Testis (tissue), 5 donors: ENCODE measurements at places on chromosomes 16 and 17. TPM values are rescaled to one million over a fixed set of nuclear protein-coding genes. Genes with fewer than 3 reads are reported as not detected.

The ZFPM1 gene
- 25.1 TPM for total RNA-seq

GRCh38 chr17:29240968-29241963 is 5.4 kb upstream of the CRYBA1 start:
- no peak overlapping the region for H3K4me3 ChIP-seq
- no peaks in the 10 kb centered on the region for H3K36me3 ChIP-seq
- no peak for DNase-seq
- H3K27me3 ChIP-seq: no peaks in the 10 kb centered on the region
- no peak overlapping the region for H3K27ac ChIP-seq
- no peaks in the 10 kb centered on the region for H3K4me1 ChIP-seq

GRCh38 chr16:15658556-15658955 is 8.5 kb downstream of the NDE1 start:
- peaks cover 18% of the 10 kb centered on the region for H3K4me1 ChIP-seq
- H3K4me3 ChIP-seq: no peak overlapping the region
- H3K36me3 ChIP-seq: no peaks in the 10 kb centered on the region
- H3K27me3 ChIP-seq: no peaks in the 10 kb centered on the region
- DNase-seq: no peak
- H3K27ac ChIP-seq: no peak overlapping the region

DNA sequence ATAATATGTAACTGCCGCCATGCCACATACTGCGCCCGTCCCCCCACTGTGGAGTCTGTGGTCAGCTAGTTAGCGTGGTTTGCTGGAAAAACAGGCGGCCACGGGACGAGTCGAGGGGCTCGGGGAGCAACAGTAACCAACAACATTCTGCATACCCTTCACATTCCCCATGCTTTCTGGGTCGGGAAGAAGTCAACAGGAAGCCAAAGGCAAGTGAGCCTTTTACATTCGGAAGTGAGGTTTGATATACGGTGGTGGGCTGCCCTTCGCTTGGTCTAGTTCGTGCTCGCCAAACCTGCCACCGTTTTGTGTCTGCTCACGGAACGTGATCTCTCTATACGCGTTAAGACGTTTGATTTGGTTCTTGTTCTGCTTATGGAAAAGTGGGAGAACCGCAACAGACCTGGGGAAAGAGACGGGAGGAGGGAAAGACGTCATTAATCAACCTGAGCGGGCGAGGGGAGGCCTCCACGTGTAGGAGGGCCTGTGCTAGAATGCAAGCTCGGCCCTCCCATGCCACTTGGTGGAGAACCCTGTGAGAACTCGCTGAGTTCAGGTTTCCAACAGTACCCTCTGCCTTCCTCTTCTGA is 28.9 kb upstream of the CFAP20 start:
- H3K27me3 ChIP-seq: no peaks in the 10 kb centered on the region
- no peaks in the 10 kb centered on the region for H3K36me3 ChIP-seq
- H3K4me1 ChIP-seq: no peaks in the 10 kb centered on the region
- no peak overlapping the region for H3K27ac ChIP-seq
- DNase-seq: no peak

DNA sequence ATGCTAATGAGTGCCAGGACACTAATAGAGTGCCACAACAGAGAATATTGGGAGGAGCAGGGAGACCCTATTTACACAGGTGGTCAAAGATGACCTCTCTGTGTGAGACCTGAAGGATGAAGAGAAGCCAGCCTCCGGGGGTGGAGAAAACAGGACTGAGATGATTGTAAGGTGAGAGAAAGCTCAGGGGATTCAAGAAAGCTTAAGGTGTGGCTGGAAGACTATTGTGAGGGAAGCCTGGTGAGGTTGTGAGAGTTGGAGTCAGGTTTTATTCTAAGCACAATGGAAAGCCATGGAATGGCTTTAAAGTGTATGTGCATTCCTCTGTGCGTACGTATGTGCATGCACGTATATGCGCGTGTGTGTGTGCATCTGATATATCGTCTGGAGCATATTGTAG is 10.4 kb upstream of the MARCHF10 start:
- no peak for DNase-seq
- no peak overlapping the region for H3K27ac ChIP-seq
- no peak overlapping the region for H3K4me3 ChIP-seq
- H3K36me3 ChIP-seq: no peaks in the 10 kb centered on the region
- peaks cover 40% of the 10 kb centered on the region for H3K4me1 ChIP-seq

The AXIN2 gene
- total RNA-seq: 20.2 TPM

The ALOX15 gene
- total RNA-seq: 2.4 TPM

DNA sequence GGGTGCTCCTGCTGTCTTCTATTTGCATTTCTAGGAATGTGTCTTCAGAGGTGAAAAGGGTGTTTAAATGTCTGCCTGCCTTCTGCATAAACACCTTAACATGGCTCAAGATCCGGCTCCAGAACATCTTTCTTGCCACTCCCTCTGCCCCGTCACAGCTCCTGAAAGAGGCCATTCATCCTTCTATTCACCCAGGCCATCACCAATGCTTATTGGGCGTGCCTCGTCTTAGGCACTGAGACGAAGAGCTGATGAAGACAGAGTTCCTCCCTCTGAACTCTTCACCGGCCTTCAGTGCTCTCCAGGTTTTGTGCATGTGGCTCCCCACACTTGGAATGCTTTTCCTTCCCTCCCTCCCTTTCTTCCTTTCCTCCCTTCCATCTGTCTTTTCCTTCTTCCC is 386.7 kb downstream of the UTP18 start:
- H3K4me3 ChIP-seq: no peak overlapping the region
- no peaks in the 10 kb centered on the region for H3K36me3 ChIP-seq
- DNase-seq: no peak

DNA sequence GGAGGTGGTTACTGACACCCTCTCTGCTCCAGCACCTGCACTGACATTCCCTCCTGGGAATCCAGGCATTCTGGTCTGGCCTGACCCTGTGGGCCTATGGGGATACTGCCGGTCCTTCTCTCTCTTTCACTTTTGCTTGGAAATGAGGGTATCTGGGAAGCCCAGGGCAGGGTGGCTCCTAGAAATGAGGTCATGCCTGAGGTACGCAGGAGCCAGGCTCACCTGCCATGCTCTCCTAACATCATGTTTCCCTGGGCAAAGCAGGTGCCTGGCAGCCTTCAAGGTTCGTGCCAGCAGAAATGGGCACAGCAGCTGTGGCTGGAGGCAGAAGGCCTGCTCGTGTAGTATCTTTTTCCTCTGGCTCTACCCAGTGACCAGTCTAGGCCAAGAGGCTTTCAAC is 3.3 kb downstream of the ITGA3 start:
- peaks cover 49% of the 10 kb centered on the region for H3K4me1 ChIP-seq
- DNase-seq: no peak
- H3K4me3 ChIP-seq: no peak overlapping the region
- no peaks in the 10 kb centered on the region for H3K27me3 ChIP-seq

DNA sequence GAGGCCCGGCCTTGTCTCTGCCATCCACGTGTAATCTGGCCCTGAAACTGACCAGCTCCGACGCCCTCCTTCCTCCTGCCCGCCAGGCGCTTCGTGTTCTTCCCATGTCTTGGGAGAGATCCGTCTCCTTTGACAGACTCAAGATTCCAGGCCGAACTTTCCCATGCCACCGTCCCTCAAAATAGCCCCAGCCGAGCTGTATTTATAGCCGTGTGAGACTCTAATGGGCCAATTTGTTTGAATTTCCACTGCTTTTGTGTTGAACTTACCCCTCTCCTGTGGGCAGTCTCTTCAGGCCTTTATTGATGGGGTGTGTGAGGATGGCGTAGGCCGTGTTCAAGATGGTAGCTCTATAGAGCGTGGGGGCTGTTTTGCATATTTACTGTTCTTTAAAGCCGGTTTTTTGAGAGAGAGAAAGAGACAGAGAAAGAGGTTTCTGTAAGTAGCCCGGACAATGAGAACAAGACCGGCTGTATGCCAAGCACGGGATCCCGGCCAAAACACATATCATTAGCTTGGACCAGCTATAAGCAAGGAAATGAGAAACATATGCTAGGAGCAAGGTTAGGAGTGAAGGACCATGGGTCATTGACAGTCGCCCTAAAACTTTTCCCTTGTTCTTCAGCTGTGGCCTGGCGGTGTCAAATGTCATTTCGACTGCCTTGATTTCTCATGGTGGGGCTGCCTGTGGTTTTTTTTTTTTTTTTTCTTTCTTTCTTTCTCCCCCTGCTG is 124.5 kb upstream of the ZFHX3 start:
- peak overlapping the region; percentile 64 for H3K27ac ChIP-seq
- DNase-seq: peak; percentile 83
- H3K27me3 ChIP-seq: no peaks in the 10 kb centered on the region
- H3K4me3 ChIP-seq: no peak overlapping the region

- H3K36me3 ChIP-seq: no peaks in the 10 kb centered on the region
- H3K27ac ChIP-seq: no peak overlapping the region
- peak; percentile 61 for DNase-seq
- H3K27me3 ChIP-seq: no peaks in the 10 kb centered on the region
- no peaks in the 10 kb centered on the region for H3K4me1 ChIP-seq
Observed at GRCh38 chr17:73536700-73537605, 107.3 kb downstream of the SDK2 start.

The NPIPB6 gene
- 16.7 TPM for total RNA-seq
